IMR-90 (cell line): ENCODE measurements at places on chromosomes 3 and 15.
A peak's percentile ranks its signal among the peaks of the same experiment; 100 is the strongest.

GRCh38 chr3:186742618-186743380, 25.6 kb downstream of the KNG1 start:
- no peaks in the 10 kb centered on the region for H3K36me3 ChIP-seq
- H3K27me3 ChIP-seq, result no peaks in the 10 kb centered on the region; the same call in 1 of the 2 replicates
- H3K4me1 ChIP-seq, result peaks cover 3% of the 10 kb centered on the region; the same call in 1 of the 2 replicates
- H3K4me3 ChIP-seq, result no peak overlapping the region
- no peak overlapping the region for H3K27ac ChIP-seq

DNA sequence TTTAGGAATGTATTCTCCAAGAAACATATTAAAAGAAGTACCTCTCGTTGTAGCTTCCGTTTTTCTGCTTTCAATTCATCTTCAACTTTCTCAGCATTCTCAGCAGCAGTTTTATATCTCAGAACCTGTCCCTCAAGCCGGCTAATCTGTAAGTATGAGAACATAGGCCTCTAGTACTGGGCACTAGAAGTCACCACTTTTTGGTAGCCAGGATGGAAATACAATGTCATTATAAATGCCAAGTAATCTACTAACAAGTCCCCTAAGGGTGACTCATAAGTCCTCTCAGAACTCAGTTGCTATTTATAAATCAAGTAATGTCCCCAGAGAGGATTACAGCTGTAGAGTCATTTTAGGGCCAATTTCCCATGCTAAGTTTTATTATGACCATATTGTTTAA, 61.1 kb downstream of the MLH1 start:
- peaks cover 13% of the 10 kb centered on the region for H3K4me1 ChIP-seq
- no peak overlapping the region for H3K27ac ChIP-seq
- H3K27me3 ChIP-seq, result no peaks in the 10 kb centered on the region
- DNase-seq, result peak; percentile 46

- H3K4me3 ChIP-seq, result no peak overlapping the region
- H3K27me3 ChIP-seq, result no peaks in the 10 kb centered on the region
- H3K27ac ChIP-seq, result no peak overlapping the region
- no peaks in the 10 kb centered on the region for H3K36me3 ChIP-seq
- H3K4me1 ChIP-seq, result no peaks in the 10 kb centered on the region; the same call in 1 of the 2 replicates
- peak; percentile 57 for DNase-seq
Observed at GRCh38 chr3:143769616-143770015, 78.7 kb downstream of the SLC9A9 start.

DNA sequence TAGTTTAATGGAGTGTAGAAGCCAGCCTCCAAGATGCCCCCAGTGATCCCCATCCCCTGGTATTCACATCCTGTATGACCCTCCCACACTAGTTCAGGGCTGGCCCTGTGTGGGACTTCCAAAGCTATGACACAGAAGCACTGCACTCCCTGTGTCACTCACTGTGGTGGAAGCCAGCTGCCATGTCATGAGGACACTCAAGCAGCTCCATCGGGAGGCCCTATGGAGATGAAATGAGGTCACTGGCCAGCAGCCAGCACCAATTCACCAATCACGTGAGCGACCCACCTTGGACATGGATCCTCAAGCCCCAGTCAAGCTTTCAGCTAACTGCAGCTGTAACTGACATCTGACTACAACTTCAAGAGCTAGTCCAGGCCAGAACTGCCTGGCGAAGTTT, 3.9 kb upstream of the ACAN start:
- DNase-seq, result no peak
- H3K27ac ChIP-seq, result no peak overlapping the region
- no peak overlapping the region for H3K4me3 ChIP-seq
- H3K36me3 ChIP-seq, result no peaks in the 10 kb centered on the region
- no peaks in the 10 kb centered on the region for H3K4me1 ChIP-seq

DNA sequence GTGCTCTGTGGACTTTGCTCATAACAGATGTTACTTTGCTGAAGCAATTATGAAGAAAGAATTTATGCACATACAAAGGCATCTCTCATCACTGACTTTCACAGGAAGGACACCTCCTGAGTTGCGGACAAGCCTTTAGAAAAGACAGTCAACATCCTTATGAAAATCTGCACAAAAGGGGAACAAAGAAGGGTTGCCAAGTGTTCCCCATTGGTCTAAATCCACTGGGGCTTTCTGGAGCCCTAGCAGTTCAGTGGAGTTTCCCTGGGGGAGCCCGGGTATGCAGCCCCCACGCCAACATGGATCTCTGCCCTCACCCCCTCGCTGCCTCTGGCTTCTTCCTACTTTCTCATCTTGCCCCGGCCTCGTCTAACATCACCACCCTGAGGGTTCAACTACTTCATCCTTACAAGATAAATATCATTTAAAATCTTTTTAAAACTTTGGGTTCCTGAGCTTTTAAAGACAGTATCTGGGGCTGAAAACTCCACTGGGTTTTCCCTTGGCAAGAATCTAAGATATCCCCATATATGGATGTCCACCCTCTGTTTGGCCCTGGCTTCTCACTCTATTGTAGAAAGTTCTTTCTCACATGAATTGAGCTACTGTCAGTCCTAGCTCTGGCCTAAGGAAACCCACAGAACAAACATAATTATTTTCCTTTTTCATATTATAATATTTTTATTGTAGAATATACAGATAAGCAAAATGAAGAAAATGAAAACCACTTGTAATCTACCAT, 207.9 kb upstream of the RGMA start:
- no peaks in the 10 kb centered on the region for H3K36me3 ChIP-seq
- H3K27me3 ChIP-seq, result no peaks in the 10 kb centered on the region
- H3K4me1 ChIP-seq, result no peaks in the 10 kb centered on the region
- no peak for DNase-seq
- no peak overlapping the region for H3K4me3 ChIP-seq

- DNase-seq, result peak; percentile 24
- H3K27ac ChIP-seq, result no peak overlapping the region
- H3K36me3 ChIP-seq, result no peaks in the 10 kb centered on the region
Observed at GRCh38 chr3:12752809-12753208, 6.2 kb downstream of the TMEM40 start.

DNA sequence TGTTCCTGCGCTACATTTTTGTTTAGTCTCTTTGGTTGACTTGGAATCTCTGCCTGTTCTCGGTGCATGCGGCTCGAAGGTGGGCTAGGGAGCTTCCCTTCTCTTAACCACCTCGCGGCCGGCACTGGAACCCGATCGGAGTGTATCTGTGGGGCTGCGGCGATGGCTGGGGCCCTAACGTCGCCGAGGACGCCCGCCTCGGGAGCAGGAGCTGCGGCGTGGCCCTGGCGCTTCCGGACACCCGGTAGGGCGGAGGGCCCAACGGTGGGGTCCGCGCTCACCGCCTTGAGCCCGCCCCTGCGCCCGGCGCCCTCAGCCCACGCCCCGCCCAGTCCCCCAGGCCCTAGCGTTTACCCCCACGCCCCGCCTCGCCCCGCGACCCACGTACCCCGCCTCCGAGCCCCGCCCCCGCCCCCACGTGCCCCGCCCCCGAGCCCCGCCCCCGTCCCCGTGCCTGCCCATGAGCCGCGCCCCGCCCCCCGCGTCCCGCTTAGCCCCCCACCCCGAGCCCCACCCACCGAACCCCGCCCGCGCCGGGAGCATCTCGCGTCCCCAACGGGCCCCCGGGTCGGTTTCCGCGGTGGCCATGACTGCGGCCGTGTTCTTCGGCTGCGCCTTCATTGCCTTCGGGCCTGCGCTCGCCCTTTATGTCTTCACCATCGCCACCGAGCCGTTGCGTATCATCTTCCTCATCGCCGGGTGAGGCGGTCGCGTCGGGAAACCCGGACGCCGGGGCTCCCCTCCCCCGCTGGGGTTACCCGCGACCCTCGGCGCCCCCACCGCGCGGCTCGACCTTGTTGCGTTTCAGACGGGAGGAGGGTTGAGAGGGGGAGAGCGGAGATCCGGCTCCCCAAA, at the start of gene APH1B:
APH1B (plus strand) TSS at position 568 of the 855 bp plus-strand sequence; CDS start at position 587, 19 bp downstream.
- H3K4me1 ChIP-seq, result peaks cover 3% of the 10 kb centered on the region; the same call in 1 of the 2 replicates
- H3K27me3 ChIP-seq, result no peaks in the 10 kb centered on the region
- peak within 1 kb of the TSS; percentile 86 for H3K27ac ChIP-seq
- peak; percentile 48 for DNase-seq
- H3K4me3 ChIP-seq, result peak within 1 kb of the TSS; percentile 92

GRCh38 chr15:42402455-42403205, 43.3 kb downstream of the CAPN3 start:
- no peak for DNase-seq
- no peaks in the 10 kb centered on the region for H3K36me3 ChIP-seq
- H3K4me3 ChIP-seq, result no peak overlapping the region
- H3K4me1 ChIP-seq, result no peaks in the 10 kb centered on the region
